ENCODE measurements at places on chromosomes 2 and 18.

DNA sequence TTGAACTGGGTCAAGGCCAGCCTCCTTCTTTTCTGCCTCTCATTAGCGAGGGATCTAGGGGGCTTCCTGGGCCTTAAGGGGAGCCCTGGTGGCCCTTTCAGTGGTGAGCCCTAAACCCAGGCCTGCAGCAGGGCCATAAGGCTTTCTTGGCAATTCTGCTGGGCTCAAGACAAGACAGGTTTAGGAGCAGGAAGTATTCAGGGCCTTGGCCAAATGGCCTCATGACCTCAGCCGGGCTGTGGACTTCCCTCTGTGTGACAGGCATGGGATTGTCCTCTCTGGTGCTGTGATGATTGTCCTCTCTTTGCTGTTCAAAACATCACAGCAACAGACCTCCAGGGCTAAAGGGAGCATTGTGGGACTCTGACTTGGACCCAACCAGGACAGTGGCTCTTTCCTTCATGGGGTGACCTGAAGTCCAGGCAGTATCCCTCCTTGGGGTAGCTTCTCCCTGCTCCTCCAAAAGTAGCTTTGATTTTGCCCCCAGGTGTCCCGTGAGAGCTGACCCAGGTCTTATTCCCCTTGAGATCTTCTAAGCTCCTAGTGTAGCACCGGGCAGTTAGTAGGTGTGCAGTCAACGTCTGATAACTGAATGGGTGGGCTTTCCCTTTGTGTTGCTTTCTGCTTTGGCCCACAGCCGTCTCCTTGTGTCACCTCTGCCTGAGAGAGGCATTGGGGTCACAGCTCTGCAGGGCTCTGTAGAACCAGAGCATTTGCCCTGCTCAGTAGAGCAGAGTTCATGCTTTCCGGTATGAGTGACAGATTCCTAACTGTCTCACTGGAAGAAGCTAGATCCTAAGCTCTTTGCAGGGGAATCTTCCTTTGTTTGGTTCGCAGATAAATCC is 14.7 kb downstream of the FOSL2 start:
- no peak for DNase-seq

DNA sequence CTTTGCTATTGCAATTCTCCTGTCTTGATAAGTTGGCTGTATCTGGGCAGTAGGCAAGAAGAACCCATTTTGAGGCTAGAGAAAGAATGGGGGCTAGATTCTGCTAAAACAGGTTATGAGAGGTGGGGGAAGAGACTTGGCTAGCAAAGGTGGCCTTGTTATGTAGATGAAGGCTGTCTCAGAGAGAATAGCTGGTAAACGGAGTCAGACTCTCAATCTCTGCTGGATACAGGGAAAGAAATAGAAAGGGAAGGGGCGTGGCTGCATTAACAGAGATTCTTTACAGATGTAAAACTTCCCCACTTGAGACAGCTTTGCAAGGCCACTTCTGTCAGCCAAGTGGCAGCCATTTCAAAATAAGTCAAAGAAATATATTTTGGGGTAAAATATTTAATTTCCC is 38.1 kb upstream of the ARHGAP25 start:
- no peak for DNase-seq

DNA sequence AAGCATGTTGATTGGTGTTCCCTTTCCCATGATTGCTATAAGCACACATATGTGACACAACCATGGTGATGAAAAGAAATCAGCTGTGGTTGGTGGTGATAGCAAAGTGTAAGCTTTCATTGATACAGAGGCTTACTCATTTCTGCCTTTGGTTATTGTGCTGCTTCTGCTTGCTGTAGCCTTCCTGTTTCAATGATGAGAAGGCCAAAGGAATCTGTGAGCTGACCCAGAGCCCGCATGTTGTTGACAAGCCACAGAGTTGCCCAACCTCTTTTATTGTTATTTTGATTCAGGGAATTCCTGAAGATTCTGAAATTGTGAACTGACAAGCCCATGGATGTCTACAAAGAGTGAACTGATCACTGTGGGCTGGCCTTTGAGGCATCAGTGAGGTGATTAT is 164.4 kb downstream of the TMEFF2 start:
- DNase-seq, result peak; percentile 61

DNA sequence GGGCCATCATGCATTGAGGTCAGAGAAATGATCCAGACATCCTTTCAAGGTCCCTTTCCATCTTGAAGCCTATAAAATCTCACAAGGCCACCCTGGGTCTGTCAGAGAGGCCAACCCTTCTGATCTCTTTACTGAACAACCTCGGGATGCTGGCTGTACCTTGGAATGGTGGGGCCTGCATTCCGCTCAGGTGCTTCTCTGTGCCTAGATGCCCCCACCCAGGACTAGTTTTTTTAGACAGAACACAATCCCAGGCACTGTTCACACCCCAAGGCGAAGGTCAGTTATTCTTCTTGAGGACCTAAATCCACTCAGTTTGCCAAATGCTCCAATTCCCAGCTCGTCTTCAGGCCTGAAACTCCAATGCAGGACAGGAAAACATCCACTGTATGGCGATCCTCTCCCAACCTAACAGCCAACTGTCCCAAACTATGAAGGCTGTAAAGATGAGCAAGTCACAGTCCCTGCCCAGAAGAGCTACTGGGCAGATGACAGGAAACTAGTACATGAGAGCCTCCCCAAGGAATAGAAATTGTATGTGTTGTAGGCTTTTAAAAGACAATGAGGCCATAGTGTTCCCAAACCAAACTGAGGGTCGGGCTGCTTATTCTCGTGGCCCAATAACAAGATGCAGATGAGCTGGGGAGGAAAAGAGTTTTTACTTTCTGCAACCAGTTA is 154.4 kb upstream of the ACAA2 start:
- no peak for DNase-seq

DNA sequence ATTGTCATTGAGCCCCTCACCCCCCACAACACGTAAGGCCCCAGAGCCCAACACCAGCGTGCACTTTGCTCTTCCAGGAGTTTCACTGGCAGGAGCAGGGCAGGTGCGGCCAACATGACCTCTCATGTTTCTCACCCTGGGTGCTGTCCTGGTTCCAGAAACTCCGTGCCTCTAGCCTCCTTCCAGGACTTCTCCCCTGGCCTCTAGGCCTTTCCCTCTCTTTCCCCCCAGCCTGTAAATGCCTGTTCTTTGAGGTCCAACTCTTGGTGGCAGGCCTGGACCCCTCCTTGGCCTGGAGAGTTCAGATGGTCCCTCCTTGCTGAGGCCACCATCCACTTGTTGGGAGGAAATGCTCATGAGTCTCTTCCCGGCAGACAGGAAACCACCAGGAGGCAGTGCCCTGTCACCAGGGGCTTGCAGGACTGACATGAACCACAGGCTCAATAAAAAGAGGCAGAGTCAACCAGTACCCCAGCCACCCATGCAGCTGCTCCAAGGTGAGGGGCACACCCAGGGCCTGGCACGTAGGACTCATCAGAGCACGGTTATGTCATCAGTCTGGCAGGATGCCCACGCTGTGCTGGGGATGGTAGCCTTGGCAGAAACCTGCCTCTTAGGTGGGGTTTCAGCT is 1.5 kb downstream of the MALL start:
- DNase-seq, result peak; percentile 12

- no peak for DNase-seq
Observed at GRCh38 chr2:41027095-41027494, 575.2 kb upstream of the SLC8A1 start.

DNA sequence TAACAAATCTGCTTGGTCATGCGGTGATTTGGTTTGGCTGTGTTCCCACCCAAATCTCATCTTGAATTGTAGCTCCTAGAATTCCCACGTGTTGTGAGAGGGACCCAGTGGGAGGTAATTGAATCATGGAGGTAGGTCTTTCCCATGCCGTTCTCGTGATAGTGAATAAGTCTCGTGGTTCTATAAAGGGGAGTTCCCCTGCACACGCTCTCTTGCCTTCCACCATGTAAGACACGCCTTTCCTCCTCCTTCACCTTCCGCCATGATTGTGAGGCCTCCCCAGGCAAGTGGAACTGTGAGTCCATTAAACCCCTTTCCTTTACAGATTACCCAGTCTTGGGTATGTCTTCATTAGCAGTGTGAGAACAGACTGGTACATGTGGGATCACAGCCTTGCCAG is 36.7 kb downstream of the TRABD2A start:
- no peak for DNase-seq

GRCh38 chr2:59986511-59986910 is 566.9 kb downstream of the BCL11A start:
- DNase-seq, result no peak

DNA sequence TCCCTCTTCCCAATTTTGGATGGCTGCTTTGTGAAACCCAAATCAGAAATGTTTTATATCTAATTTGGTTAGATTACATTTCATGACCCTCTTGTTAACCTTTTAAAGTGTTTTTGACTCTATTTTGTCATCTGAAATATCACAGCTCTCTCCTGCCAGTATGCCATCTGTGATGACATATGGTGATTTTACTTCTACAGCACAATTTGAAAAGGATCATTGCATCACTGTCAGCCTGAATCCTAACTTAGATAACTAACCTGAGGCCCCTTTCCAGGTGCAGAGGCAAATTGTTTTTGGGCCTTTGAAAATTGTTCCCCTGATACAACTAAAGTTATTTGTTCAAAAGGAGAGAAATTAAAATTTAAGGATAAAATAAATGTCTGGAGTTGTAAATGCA is 1023.4 kb upstream of the LRRTM1 start:
- no peak for DNase-seq

DNA sequence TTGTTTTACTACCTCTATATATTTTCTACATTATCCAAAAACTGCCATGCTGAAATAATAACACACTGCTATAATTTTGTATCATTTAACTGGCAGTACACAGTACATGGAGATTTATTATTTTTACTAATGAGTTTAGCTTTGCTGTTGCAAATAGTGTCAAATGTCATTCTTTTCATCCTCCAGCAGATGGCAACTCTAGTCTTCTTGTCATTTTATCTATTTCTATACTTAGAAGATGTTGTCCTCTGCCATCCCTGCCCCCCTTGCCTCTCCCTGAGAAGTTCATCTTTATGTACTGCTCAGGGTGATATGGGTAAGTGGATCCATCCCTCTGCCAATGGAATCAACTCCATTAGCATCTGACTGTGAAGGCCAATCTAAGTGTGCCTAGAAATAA is 21.7 kb upstream of the LRRTM1 start:
- peak; percentile 35 for DNase-seq

DNA sequence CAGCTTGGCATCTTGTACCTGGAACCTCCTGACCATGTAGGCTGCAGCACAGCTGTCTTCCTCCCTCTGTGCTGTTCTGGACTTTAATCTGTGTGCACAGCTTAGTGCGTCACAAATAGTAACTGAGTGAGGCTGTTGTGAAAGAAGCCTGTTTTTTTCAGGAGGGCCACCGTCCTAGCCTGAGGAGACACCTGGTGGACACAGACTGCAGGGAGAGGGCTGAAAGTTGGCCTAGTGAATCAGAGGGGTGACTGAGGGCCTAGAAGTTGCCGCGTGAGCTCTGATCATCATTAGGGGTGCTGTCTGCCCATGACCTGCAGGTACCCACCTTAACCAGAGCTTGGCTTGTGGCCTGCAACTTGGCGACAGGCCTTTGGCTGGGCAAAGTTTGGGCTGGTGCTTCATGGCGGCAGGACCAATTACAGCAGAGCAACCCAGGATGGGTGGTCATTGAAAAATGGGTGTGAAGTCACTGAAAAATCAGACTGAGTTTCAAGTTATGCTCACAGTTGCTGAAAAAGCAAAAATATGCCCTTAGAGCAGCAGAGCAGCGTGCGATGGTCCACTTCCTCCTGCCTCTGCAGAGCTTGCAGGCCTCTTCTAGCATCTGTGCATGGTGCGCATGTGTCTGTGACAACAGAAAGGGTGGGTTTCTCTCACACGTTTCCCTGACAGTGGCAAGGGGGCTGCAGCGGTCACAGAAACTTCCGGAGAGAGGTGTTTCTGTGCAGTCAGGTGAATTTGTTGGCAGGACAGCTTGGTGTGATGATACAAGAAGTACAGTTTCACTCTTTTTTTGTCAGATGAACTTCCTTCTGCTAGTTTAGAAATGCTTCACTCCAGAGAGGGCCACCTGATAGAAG is 9.6 kb downstream of the GDF7 start:
- no peak for DNase-seq

DNA sequence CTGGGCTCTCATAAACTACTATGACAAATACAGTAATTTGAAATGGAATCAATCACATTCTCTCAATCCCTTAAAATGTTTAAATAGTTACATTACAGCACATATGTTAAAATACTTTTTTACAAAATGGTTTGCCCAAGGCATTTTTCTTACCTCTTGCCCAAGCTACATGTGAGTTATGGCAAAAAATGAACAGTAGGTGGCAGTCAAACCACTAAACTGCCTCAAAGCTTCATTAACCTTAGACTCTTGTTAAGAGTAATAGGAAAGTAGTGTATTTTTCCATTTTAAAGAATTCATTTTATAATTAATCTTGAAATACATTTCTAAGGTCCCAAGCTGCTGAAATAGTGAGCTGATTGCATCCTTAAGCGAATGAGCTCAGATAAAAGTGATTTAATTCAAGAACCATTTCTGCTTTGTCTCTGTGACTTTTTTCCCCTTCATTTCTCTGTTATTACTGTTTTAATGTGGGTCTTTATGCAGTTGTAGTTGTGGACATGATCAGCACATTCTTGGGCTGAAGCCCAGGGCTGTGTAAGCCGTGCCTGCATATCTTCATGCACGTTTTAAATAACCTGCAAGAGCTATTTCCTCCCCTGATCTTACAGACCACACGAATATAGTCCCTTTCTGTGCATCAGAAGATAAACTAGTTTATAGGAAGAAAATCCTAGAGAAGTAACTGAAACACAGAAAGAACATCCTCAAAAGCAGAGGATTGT is 311.8 kb downstream of the LNPK start:
- peak; percentile 87 for DNase-seq

DNA sequence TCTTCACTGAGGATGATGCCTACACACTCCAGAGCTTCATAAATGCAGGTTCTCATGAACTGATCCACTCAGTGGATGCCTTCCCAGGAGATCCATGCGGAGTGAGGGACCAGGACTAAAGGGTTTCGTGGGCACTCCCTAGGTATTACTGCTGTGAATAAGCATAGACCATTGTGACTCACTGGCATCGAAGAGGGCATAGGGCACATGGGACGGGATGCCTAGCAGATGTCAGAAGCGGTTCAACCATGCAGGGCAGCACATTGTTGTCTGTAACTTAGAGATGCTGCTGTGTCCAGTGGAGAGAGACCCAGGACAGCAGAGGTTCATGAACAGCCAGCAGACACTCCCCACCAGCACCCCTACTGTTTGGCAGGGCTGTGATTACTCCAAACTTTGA is 17.2 kb downstream of the GKN2 start:
- DNase-seq, result no peak

DNA sequence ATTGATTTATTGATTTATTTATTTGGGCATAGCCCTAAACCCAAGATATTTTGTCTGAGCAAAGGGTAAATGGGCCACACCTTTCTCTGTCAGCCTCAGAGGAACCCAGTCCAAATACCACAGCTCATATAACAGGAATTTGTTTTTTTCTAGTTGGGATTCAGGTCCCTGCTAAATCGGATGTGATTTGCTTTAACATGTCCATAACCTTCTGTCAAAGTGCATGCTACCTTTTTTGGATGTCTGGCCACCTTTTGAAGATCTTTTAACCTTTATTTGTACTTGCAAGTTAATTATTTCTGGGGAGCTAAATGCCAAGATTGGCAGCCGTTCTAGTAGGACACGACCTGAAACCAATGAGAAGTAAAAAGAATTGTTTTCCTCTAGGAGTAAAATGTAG is 303.2 kb upstream of the UBE2E3 start:
- DNase-seq, result no peak

GRCh38 chr2:2104331-2104730 is 226.7 kb downstream of the MYT1L start:
- no peak for DNase-seq

GRCh38 chr2:71215447-71215846 is 11.5 kb downstream of the PAIP2B start:
- no peak for DNase-seq

- DNase-seq, result peak; percentile 54
Observed at GRCh38 chr2:231717281-231718171, 9.2 kb downstream of the PTMA start.
